ENCODE measurements at places on chromosomes 6 and 20.
A peak's percentile ranks its signal among the peaks of the same experiment; 100 is the strongest.

DNA sequence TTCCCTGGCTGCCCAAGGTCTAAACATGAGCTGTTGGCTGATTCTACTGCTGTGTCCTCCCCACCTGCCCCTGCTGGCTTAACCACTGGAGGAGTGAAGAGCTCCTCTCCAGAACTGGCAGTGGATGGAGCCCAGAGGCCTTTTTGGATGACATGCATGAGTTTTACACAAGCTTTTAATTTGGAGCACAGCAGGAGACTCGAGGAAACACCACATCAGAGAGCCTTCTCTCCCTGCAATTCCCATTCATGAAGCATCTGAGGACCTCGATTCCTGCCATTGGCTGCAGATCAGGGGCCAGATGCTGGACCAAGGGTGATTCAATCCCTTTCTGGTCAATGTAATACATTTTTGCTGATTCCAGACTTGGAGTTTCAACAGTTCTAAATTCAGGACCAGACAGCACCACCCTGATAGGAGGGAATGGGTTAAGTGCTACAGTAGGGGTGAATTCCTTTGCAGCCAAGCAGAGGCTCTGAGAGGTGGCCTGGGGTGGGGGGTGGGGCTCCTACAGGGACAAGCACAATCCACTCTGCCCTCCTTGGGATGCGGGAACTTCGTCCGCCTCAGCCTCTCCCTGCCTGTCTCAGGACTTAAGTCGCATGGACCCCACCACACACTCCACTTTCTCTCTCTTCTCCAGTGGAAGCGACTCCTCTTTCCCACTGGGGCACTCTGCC, 599 bp upstream of the PSORS1C1 start:
- DNase-seq, result no peak

DNA sequence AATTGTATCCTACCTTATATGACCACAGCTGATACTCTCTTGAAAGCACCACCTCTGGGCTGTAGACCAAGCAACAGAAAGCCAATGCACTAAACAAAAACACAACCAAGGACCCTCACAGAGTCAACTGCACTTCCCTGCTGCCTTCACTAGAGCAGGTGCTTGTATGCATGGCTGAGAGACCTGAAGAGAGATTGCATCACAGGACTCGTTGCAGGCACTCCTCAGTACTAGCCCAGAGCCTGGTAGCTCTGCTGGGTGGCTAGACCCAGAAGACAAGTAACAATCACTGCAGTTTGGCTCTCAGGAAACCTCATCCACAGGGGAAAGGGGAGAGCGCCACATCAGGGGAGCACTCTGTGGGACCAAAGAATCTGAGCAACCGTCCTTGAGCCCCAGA, 521.6 kb upstream of the IMPG1 start:
- DNase-seq, result no peak

DNA sequence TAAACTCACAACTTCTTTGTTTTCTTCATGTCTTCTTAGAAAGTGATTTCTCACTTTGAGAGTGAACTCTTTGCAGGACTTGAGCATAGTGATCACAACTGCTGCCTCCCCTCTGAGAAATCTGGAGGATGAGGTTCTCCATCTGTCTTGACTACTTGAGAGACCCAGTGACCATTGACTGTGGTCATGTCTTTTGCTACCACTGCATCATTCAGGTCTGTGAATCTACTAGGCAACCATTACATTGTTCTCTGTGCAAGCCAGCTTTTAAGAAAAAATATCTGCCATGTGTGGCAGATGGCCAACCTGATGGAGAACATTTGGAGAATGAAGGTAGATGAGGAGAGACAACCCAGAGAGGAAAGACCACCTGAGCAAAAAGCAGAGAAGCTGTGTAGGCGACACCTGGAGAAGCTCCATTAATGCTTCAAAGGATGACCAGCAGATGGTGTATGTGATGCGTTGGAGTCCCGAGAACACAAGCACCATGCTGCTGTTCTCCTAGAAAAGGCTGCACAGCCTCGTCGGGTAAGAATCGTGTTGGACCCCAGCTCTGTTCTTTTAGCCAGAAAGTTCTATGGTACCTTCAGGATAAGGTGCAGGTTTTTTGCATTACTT, 25.1 kb upstream of the TRIM26 start:
- DNase-seq, result no peak

- no peak for DNase-seq
Observed at GRCh38 chr6:108083349-108083748, 8.8 kb upstream of the OSTM1 start.

DNA sequence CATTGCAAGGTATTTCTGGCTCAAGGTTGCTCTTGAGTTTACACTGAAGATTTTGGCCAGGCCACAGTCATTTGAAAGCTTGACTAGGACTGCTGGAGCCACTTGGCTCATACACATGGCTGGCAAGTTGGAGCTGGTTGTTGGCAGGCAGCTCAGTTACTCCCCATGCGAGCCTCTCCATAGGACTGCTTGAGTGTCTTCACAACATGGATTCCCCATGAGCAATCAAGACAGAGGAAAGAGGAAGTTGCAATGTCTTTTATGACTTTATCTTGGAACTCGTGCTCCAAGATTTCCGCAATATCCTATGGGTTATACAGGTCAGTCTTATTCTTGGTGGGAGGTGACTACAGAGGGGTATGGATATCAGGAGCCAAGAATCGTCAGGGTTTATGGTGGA, 1.4 kb upstream of the MANBAL start:
- no peak for DNase-seq

DNA sequence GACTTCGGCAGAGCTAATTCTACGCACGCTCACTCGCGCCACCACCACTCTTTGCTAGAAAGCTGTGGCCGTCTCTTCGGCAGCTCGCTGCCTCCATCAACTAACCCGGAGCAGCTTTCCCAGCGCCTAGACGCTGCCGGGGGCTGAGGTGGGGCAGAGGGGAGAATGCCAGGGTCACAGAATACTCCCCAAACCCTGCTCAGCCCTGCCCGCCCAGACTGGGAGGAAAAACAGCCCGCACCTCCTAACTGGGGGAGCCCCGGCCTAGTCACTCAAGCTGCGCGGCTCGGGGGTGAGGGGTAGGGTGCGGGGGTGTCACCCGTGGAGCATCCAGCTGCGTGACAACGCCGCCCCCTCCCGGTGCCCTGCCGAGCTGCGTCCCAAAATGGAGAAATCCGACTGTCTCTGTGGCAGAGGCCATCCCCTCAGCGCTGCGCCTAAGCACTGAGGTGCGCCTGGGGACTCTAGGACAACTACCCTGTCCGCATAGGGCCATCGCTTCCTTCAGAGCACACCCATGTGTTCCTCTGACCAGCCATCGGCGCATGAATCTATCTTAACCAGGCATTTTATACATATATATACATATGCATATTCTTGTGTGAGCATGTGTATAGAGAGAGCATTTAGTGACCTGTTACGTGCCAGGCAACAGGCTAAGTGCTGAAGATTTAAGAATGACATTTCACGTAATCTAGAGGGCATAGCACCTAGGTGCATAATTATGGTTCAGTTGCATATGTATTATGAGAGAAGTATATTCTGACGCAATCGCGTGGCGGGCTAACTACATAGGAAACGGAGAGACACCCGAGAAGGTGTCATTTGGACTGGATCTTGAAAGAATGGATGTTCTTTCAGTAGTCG, 1.5 kb upstream of the TENT5A start:
- DNase-seq, result peak; percentile 77

DNA sequence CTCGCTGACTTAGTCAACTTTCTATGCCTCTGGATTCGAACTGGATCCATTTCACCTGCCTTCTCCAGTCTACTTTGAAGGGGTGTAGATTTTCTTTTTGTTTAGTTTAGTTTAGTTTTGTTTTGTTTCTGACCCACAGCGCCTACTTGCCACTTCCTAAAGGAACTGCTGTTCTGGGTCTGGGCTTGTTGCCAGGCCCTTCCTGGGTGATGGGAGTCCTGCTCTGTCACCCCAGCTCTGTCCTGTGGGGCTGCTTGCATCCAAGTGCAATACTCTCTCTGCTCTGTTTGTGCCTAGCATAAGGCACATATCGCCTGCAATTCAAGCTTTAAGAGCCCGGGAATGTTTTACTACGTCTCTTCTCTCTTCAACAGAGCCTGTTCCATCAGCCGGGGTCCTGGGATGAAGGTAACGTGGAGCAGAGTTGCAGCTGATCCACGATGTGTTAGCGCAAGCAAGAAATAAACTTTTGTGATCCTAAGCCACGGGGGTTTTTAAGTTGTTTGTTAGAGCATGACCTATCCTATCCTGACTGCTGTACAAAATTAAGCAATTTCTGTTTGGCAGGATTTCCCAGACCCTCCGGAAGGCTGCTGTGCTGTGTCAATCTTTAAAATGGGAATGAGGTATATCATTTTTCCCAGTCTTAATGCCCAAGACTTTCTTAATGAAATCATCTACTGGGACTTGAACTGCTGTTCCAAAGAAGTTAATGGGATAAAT, 30.9 kb upstream of the TAGAP start:
- no peak for DNase-seq

- no peak for DNase-seq
Observed at GRCh38 chr20:32634041-32634805, 39.5 kb downstream of the C20orf203 start.

DNA sequence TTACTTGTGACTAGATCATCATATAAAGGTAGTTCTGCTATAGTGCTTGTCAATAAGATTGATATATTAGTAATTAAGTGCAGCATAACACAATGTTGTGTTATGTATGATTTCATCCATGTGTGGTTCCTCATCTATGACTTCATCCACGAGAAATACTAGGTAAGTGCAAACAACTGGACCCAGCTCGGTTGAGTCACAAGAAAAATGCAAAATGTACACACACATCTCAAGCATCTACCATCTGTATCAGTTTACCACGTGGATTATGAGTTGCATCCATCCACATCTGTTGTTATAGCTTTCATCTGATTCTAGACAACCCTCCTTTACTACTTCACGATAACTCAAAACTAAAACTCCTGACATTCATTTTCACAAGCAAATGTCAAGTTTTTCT, 517.0 kb upstream of the CITED2 start:
- no peak for DNase-seq

GRCh38 chr6:108116546-108117426, 42.2 kb upstream of the OSTM1 start:
- DNase-seq, result no peak

- no peak for DNase-seq
Observed at GRCh38 chr20:37525810-37526209, 1.9 kb downstream of the BLCAP start.

- DNase-seq, result peak; percentile 32
Observed at GRCh38 chr6:110557199-110557598, 80.8 kb upstream of the SLC22A16 start.

DNA sequence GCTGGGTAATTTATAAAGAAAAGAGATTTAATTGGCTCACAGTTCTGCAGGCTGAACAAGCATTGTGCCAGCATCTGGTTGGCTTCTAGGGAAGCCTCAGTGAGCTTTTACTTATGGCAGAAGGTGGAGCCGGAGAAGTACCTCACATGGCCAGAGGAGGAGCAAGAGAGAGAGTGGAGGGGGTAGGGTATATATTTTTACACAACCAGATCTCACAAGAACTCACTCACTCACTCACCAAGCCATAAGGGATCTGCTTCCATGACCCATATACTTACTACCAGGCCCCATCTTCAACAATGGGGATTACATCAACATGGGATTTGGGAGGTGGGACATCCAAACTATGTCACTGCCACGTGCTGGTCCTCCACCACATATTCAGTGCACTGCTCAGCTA, 152.6 kb upstream of the PRND start:
- DNase-seq, result no peak

DNA sequence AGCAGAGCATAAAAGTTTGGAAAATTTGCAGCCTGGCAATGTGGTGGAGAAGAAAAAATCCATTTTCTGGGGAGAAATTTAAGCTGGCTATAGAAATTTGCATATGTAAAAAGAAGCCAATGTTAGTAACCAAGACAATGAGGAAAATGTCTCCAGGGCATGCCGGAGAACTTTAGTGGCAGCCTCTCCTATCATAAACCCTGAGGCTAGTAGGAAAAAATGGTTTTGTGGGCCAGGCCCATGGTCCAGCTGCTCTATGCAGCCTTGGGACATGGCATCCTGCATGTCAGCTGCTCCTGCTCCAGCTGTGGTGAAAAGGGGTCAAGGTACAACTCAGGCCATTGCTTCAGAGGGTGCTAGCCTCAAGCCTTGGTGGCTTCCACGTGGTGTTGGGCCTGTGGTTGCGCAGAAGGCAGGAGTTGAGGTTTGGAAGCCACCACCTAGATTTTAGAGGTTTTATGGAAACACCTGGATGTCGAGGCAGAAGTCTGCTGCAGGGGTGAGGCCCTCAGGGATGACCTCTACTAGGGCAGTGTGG, 101.8 kb upstream of the SYNCRIP start:
- no peak for DNase-seq

DNA sequence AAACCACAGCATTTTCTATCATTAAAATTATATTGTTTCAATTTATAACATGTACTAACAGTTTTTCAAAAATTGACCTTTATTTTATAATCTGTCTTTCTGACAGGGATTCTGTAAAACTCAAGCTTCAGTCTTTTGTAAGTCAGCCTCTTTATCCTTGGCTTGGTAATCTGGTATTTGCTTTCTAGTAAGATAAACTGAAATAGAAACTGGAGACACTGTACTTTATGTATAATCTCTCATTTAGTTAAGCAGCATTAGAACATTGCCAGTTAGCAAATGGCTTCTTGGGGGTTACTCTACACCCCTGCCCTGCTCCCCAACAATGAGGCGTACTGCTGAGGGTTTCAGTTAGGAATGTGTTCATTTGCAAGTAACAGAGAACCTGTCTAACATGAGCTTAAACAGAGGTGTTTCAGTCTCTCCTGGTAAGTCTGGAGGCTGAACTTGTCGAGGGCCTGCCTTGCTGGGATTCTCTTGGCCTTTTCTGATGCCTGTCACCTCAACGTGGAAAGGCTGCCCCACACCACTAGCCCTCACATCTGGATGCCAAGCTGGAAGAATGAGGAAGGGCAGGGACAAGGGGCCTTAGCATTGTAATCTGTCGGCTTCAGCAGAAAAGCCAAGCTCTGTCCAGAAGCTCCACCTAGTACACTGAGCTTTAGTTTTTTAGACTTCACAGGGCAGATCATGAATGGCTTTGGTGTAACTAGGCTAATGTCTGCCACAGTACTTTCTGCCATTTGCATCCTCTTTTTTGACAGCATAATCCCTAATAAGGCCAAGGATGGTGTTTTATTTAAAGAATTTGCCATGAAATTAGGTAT, 34.8 kb downstream of the SH3BGRL2 start:
- DNase-seq, result no peak

- no peak for DNase-seq
Observed at GRCh38 chr20:50472693-50473664, 37.2 kb upstream of the PTPN1 start.

GRCh38 chr6:125749865-125750691, 646 bp downstream of the HEY2 start:
- DNase-seq, result no peak

DNA sequence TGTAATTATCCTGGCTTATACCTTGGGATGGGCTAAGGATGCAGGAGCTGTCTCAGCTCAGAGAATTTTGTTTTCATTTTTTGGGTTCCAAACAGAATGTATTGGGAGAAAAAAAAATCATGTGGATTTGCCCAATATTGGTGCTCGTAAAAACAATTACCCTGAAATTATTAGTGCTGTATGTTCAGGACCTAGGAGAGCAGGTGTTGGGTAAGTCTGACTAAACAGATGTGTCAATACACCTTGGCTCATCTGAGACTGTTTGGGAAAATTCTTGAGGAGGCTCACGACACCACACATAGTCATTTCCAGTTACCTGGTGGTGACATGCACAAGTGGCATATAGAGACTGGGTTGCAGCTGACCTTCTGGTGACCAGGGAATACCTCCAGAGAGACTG, 802.1 kb upstream of the FLRT3 start:
- no peak for DNase-seq

GRCh38 chr6:16683641-16684194, 77.5 kb downstream of the ATXN1 start:
- no peak for DNase-seq

- no peak for DNase-seq
Observed at GRCh38 chr6:116175344-116175743, 49.4 kb upstream of the COL10A1 start.

All from NCI-H526 (cell line).